Esophagus squamous epithelium (tissue), 5 donors: ENCODE measurements at places on chromosomes 1 and 21. TPM values are rescaled to one million over a fixed set of nuclear protein-coding genes. Genes with fewer than 3 reads are reported as not detected.

DNA sequence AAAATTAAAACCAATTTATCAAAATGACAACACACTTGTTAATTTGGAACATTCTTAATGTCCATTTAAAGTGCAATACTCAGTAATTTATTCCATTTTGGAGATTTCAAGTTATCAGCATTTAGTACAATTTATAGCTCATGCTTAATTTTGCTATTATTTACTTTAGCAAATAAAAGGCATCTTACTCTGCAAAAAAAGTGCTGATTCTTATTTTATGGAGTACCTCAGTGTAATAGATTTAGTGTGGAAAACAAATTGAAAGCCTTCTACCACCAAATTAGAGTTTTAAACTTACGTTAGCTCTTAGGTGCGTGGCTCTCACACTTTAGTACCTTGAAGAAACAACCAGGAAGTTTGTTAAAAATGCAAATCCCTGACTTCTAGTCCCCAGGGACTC, 208.4 kb upstream of the NRIP1 start:
- DNase-seq = no peak

GRCh38 chr1:233738396-233738795, 124.5 kb downstream of the KCNK1 start:
- DNase-seq = no peak

- no peak for DNase-seq
These were observed 28.1 kb downstream of the ADARB1 start for GRCh38 chr21:45102391-45102932.

DNA sequence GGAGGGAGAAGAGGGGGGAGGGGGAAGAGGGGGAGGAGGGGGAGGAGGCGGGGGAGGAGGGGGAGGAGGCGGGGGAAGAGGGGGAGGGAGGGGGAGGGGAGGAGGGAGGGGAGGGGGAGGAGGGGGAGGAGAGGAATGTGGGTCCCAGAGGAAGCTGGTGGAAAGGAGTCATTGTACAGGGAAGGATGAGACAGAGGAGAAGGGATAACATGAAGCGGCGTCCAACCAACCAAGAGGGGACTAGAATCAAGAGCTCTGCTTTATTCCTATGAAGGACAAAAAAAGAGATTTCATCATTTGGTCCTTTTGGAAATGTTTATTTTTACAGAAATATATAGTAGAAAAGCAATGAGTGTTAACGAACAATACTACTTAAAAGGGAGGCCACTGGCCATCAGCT, 24.5 kb downstream of the COA6 start:
- no peak for DNase-seq

DNA sequence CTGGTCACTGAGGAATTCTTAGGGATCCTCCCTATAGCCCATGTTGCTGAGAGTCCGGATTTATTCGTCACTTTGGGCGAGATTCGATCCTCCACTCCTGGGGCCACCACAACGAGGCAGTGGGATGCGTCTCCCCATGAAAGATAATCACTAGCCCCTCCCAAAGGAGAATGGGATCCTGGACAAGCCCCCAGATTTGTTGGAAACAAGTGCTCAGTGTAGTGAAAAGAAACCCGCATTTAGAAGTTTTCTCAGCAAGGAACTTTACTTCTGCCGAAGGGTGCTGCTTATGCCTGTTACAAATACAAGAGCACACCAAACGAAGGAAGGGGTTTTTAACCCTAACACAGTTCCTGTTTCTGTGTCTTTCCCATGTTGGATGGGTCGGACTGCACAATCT, 83.3 kb downstream of the ZFYVE9 start:
- no peak for DNase-seq

- no peak for DNase-seq
These were observed 1.3 kb upstream of the BLACAT1 start for GRCh38 chr1:205456868-205457745.

GRCh38 chr1:196684476-196684875, 32.6 kb downstream of the CFH start:
- no peak for DNase-seq

DNA sequence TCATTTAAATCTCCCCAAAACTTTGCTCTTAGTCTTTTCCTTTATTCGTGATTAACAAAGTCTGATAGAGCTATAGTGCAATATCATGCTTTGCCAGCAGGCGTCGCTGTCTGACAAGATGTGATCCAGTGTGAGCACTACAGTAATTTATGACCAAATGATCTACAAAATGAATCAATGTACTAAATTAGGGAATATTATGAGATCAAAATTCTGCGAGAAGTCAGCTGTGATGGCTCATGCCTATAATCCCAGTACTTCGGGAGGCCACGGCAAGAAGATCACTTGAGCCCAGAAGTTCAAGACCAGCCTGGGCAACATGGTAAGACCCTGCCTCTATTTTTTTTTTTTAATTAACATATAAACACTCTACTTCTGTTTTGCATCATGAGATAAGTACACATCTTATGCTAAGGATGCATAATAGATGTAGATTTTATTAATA, 3.6 kb upstream of the SPSB1 start:
- DNase-seq = no peak

- no peak for DNase-seq
These were observed 557.2 kb upstream of the BEND5 start for GRCh38 chr1:49333906-49334305.

GRCh38 chr1:32042330-32042729, 28.7 kb downstream of the KHDRBS1 start:
- no peak for DNase-seq

GRCh38 chr21:32585042-32585710, at the start of gene TCP10L:
TSS of gene TCP10L (minus strand) at chr21:32585523. CDS start at chr21:32584304, 1,219 bp downstream.
- DNase-seq = no peak

DNA sequence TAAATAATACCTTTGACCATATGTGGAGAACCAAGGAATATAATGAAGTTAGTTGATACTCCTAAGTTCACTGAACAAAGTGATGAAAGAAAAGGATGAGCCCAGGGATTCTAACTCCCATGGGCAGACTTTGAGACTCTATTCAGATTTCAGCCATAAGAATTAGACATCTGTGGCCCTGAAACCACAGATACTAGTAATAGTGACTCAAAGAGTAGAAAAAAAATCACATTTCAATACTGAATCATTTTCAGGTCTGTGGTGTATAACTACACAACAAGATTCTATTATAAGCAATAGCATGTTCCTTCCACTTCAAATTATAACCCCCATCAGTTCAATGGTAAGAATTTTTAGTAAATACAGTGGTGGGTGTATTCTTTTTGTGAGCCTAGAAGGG, 16.4 kb upstream of the F13B start:
- no peak for DNase-seq

- no peak for DNase-seq
These were observed 1267.9 kb downstream of the MRPL39 start for GRCh38 chr21:24339406-24339805.

- no peak for DNase-seq
These were observed 85.9 kb downstream of the TNFSF18 start for GRCh38 chr1:172964864-172965263.

- no peak for DNase-seq
These were observed 108.5 kb upstream of the GNG12 start for GRCh38 chr1:67941746-67942145.

DNA sequence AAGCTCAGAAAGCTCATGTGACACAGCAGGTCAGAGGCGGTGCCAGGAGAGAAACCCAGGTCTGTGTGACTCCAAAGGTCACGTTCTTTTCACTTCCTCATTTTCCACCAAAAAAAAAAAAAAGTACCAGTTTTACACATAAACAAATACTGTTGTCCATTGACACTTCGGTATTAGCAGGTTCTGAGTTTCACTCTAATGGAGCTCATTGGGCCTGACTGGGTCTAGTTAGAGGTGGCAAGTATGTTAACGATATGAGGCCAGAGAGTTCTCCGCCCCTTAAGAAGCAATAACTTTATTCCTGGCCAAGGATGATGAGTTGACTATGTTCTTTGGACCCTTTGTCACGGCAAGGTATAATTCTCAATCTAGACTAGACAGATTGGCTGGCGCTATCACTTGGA, 30.0 kb upstream of the SDE2 start:
- DNase-seq = no peak

- no peak for DNase-seq
These were observed 12.0 kb downstream of the GSTM3 start for GRCh38 chr1:109728870-109729269.

- DNase-seq = no peak
These were observed 89.7 kb downstream of the DMRTA2 start for GRCh38 chr1:50333595-50333974.

GRCh38 chr1:202343652-202344349, 2.1 kb upstream of the UBE2T start:
- DNase-seq = no peak

Gene RIPK4
- total RNA-seq = 80.5 TPM

Gene MAB21L3
- total RNA-seq = 16.8 TPM

Gene CCDC190
- total RNA-seq = 1.9 TPM

Gene SLC9C2
- not detected for total RNA-seq

Gene CHRM3
- 1.2 TPM for total RNA-seq

Gene HPDL
- total RNA-seq = 4.6 TPM

Gene ADAMTSL4
- 30.6 TPM for total RNA-seq

Gene SORT1
- 43.0 TPM for total RNA-seq
